ENCODE measurements at places on chromosomes 4 and X.

- DNase-seq: peak; percentile 59
Measured at GRCh38 chr4:81565142-81565870, 93.6 kb upstream of the RASGEF1B start.

- peak; percentile 64 for DNase-seq
Measured at GRCh38 chr4:159374749-159375530, 272.1 kb downstream of the RAPGEF2 start.

DNA sequence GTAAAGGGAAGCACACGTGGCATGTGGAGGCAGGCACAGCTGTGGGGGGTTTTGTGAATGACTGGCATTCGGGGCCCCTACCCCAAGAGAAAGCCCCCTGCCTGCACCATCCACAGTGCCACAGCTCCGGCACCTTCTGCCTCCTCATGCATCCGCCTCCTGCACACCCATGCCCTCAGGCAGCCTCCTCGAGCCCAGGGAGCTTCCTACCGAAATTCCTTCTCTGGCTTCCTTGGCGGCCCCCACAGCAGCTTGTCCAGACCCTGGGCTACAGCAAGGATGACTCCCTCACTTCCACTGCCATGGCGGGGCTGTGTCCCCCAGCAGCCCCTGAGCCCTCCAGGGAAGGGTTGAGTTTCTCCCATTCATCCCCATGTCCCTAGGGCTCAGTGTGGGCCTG, 99.9 kb downstream of the WFS1 start:
- no peak for DNase-seq

DNA sequence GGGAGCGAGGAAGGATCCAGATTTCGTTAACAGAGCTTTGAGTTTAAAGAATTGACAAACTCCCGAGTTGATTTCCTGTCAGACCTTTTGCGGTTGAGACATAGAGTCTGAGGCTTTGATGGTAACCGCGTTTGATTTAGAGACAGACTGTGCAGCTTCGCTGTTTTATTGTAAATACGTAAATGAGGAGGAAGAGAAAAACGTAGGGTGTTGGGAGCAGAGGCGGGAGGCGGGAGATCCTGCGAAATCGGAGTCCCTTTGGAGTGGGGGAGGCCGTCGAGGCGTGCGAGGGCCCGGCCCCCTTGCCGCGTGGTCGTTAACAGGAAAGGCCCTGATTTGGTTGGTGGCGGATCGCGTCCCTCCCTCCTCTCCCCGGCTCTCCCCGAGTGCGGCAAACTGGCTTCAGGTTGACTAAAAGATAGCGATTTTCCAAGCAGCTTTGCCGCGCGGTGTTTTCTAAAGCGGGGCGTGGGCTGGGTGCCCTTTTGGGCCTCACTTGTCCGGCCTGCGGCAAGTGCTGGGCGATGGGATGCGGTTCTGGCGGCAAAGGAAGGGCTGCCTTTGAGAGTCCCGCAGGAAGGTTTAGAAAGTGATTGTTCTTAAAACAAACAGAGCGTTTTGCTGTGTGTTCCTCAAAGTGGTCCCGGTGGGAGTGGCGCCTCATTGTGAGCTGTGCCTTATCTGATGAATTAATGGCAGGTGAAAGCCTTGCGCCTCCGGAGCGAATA, 857 bp downstream of the SCML1 start:
- DNase-seq: no peak

GRCh38 chr4:39539089-39539611, 11.9 kb upstream of the UGDH start:
- DNase-seq: no peak

Measured in fibroblast of pulmonary artery (primary cell).